ENCODE measurements at places on chromosomes 16 and 17.

- no peak for DNase-seq
These were observed 24.2 kb downstream of the MAP3K3 start for GRCh38 chr17:63646488-63646806.

GRCh38 chr17:58231641-58232040 is 6.7 kb upstream of the LPO start:
- DNase-seq: no peak

- peak; percentile 74 for DNase-seq
These were observed 217.3 kb downstream of the RBFOX3 start for GRCh38 chr17:79393358-79394052.

GRCh38 chr17:52158450-52159042 is at the start of gene CA10:
CA10 (minus strand) TSS chr17:52158714.
- no peak for DNase-seq

GRCh38 chr17:9406046-9406606 is 169.5 kb downstream of the STX8 start:
- no peak for DNase-seq

- no peak for DNase-seq
These were observed 202.5 kb downstream of the CDH13 start for GRCh38 chr16:82829301-82829700.

DNA sequence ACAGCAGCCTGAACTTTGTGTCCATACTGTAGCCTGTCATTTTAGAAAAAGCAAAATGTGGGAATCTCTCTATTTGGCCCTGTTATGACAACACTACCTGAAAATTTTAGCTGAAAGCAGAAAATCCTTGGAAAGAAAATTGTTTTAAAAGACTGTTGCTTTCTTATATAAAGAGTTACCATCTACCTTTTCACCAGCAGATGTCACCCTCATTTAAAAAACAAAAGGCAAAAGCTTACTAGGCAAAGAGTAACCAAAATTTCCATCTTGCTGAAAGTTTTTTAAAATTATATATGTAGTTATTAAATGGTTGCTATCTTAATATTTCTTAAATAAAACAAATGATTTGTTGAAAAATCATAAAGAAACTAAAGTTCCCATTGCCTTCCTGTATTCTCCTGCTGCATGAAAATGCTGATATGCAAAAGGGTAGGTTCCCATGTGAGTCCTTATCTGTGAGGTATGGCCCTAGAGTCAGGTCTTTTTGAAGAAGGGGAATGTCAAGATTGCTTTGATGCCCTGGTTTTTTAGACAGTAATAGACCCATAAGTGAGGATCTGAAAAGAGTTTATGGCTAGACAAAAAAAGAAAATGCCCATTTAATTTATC is 61.0 kb downstream of the TNRC6C start:
- DNase-seq: no peak

- DNase-seq: no peak
These were observed 34.8 kb downstream of the ASIC2 start for GRCh38 chr17:33258296-33258695.

DNA sequence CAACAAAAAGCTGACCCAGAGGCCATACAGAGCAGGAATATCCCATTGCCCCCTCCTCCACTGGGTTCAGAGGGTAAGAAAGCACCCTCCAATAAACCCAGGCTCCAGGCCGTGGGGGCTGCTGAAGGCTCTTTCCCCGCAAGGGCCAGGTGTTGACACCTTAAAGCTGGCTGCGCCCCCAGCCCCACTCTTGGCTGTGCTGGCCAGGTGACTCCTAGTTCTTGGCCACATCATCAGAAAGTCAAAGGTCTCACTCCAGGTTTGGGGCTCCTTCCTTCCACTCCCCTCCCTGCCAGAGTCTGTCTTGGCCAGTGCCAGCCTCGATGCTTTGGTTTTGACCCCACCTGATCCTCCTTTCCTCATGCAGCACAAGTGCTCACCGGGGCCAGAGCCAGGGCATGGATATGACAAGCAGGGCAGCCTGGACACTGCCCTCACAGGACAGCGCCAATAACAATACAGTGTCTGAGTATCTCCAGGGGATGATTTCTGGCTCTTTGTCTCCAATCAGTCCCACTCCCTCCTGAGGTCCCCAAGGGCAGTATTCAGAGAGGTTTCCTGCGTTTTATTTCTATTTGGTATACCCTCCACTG is 8.2 kb downstream of the SLC46A1 start:
- DNase-seq: no peak

- DNase-seq: no peak
These were observed 23.2 kb downstream of the KRT23 start for GRCh38 chr17:40914075-40914855.

DNA sequence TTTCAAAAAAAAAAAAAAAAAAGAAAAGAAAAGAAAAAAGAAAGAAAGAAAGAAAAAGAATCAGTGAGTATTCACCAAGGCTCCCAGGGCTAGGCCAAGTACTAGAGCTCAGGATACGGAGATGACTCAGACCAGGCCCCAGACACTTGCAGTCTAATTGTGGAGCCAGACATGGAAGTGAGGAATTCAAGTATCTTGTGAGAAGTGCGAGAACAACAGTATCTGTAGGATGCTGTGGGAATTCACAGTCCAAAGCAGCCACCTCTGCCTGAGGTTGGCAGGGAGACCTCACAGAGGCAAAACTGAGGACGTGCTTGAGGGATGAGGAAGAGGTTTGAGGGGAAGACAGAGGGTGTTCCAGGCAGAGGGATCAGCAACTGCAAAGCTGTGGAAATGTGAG is 14.0 kb upstream of the ALDOA start:
- peak; percentile 34 for DNase-seq

DNA sequence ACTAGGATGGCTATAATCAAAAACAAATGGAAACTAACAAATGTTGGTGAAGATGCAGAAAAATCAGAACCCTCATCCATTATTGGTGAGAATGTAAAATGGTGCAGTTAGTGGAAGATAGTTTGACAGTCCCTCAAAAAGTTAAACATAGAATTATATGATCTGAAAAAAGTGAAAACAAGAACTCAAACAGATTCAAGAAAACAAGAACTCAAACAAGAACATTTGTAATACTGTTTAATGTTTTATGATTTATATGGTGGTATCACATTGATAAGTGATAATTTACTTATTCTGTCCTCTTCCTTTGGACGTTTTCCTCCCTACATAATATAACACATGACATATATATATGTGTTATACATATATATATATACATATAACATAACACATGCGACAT is 12.0 kb downstream of the USP31 start:
- no peak for DNase-seq

DNA sequence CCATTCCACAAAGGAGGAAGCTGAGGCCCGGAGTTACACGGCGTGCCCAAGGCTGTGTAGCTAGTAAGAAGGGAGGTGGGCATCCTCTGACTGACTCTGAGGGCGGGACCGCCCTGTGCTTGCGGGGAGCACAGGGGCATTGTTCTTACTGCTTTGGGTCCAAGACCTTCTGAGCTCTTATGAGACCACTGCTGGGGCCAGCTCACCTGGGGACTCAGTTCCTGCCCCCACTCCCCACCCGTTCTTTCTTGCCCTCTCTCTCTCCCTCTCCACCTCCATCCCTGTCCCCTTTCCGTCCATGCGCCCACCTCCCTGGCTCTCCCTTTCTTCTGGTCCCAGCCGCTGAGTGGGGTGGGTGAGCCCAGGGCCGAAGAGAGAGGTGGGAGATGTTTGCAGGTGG is 19.6 kb downstream of the CCR7 start:
- no peak for DNase-seq

DNA sequence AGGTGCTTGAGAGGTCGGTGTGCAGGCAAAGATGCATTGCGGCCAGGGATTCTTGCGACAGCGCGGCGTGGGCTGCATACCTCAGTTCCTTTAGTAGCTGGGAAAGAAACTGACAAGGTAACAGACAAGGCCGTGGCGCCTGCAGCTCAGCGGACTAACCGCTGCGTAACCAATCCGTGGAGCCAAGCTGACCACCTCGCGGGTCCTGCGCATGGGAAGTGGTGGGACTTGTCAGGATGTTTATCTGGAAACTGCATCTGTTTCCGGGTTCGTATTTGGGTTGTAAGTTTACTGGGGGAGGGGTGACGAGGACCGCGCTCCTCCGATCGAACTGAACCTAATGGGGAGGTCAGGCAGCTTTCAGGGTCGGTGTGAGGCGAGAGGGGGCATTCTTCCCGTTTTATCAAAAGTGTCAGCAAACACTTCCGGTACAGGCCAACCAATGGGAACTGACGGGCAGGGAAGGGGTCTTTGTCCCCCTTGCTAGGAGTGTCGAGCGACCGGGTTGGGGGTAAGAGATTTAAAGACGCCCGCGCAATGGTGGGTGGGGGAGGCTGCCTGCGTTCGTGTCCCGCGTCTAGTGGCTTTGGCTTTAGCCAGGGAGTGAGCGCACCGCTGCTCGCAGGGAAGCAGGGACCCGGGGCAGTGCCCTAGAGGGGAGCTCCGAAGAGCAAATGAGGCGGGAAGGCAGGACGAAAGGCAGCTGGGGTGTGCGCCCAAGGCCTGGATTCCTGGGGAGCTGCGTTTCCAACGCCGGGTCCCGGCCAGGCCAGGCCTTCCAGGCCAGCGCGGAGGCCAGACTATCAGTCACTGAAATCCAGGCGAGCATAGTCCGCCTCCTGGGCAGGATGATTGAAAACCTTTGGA is 7.0 kb downstream of the IRX6 start:
- DNase-seq: no peak

DNA sequence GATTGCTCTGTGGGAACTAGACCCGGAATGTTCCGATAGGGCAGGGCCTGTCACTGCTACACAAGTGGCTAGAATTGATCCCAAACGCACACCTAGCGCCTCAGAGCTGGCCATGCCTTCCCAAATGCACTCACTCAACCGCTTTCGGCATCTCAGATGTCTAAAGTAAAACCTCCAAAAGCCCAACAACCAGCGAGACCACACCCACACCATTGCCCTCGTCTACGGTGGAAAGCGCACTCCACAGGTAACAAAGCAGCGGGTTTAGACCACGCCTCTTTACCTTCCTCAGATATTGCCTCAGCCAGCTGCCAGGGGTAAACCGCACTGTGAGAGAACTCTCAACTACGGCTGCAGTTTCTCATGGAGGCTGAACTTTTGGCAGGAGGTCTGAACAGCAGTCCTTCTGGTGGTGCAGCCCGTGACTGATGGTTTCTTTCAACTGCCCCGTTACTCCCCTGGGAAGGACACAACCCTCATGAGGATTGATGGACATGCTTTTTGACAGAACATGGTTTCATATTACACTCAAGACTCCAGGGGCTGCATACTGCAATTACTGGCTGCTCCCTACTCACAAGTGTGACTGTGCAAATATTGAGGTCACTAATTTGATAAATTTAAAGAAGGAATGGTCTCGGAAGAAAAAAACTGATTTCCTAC is 34.5 kb downstream of the USP7 start:
- DNase-seq: no peak

DNA sequence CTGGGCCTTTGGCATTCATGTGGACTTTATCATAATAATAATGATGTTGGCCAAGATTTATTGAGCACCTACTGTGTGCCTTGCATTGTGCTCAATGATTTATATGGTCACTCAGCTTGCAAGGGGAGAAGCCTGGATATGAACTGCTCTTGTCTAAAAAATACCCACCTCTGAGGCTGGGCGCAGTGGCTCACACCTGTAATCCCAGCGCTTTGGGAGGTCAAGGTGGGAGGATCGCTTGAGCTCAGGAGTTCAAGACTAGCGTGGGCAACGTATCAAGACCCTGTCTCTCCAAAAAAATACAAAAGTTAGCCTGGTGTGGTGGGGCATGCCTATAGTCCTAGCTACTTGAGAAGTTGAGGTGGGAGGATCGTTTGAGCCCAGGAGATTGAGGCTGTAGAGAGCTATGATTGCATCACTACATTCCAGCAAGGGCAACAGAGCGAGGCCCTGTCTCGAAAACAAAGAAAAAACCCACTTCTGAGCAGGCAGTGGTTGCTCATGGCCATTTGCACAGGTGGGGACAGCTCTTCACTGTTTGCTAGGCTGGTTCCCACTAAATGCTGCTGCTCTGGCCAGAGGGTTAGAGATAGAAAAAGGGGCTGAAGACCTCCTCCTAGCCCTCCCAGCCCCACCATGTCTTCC is 4.3 kb upstream of the ADGRG1 start:
- DNase-seq: peak; percentile 51

DNA sequence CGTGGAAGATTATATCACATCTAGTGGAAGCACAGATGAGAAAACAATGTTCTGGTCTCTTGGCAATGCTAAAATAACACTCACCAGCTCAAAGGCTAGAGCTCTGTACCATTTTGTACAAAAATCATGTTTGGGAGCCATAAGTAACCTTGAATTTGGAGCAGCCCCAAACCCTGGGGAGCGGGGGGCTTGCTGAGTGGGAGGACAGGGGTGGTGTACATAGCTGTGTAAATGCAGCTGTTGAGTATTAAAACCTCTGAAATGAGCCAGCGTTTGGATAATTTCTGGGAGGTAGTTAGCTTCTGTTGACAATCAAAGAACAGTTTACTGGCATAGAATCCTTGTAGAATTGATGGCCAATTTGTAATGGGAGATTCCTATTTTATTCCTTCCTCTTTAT is 4.3 kb downstream of the MYH8 start:
- DNase-seq: no peak

- no peak for DNase-seq
These were observed 2.7 kb upstream of the ZC3H7A start for GRCh38 chr16:11799509-11800381.

GRCh38 chr17:50697062-50697461 is 10.7 kb downstream of the ANKRD40 start:
- no peak for DNase-seq

GRCh38 chr17:79576333-79576732 is 34.5 kb downstream of the RBFOX3 start:
- no peak for DNase-seq

- no peak for DNase-seq
These were observed 204.5 kb upstream of the CDH8 start for GRCh38 chr16:62240722-62241121.

DNA sequence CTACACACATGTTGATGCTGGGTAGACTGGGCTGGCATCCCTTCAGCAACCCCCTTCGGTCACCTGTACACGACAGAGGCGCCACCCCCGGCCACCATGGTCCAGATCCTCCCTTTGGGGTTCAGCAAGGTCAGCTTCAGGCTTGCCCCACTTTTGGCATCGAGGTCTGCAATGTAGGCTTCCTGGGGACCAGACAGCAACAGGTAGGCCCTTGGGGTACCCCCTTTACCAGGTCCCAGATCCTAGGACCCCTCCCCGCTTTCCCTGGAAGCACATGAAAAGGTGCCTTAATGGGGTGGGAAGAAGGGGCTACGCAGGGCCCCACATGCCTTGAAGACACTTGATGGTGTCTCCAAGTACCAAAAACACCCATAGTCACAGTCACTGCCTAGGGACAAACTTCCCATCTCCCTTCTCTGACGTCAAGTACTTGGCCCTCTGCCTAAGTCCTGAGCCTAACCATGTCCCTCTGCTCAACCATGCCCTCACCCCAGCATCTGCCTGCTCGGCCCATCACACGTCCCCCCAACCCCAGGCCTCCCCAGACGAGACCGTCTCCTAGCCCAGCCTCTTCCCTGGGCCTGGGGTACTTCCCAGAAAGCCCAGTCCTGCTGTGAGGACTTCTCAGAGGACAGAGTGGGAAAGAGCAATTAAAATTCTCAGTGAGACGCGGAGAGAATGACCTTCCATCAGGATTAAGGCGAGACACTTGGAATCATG is 12.1 kb downstream of the ACLY start:
- no peak for DNase-seq

DNA sequence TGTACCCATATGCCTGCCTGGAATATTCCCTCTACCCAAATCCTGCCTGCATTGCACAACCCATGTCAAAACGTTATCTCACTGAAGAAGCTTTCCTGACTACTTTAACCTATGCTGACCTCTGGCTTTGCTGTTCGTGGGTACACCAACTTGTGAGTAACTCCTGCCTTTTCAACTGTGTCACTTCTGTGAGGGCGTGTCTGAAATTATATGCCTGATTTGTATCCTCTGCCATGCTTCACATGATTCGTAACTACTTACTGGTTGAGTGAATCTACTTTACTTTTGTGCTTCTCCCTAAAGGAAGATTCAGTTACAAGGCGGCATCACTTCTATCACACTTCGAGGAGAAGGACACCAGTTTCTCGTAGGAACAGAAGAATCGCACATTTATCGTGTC is 33.3 kb upstream of the USP43 start:
- DNase-seq: no peak

Measured in PC-9 (cell line).